GM18507 (cell line): ENCODE measurements at places on chromosomes 3 and 15.

DNA sequence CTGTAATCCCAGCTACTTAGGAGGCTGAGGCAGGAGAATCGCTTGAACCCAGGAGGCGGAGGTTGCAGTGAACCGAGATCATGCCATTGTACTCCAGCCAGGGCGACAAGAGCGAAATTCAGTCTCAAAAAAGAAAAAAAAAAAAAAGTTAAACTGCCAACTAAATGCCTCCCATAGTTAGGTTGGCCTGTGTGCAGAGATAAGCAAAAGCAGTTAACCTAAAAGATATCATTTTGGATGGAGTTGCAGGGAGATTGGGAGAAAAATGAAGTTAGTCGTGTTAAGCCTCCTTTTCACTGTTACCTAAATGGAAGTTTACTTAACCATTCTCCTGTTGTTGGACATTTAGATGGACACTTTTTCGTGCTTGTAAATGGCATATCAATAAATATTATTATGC, 11.4 kb upstream of the FETUB start:
- DNase-seq = no peak

DNA sequence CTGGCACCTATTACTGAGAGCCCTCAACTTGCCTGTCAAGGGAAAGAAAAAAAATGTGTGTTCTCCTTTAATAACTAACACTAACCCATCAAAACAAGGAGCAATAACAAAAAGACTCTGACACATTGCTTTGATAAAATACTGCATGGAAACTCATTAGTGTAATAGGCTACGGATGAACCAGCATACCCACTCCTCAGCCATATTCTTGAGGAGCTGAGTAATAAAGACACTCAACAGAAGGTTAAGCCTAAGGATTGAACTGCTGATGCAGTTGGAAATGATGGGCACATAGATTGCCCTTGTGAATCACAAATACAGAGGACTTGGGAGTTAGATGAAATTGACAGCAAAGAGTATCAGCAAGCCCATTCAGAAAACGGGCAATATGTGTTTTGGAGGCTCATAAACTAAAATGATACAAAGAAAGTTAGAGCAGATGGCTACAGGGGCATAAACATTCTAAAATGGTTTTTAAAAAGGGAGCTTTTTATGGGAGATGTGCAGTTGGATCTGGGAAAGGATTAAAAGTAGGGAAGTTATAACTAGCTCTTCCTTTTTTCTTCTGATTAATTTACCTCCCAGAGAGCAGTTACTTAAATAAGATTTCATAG, 447.6 kb upstream of the IL12A start:
- DNase-seq = no peak

DNA sequence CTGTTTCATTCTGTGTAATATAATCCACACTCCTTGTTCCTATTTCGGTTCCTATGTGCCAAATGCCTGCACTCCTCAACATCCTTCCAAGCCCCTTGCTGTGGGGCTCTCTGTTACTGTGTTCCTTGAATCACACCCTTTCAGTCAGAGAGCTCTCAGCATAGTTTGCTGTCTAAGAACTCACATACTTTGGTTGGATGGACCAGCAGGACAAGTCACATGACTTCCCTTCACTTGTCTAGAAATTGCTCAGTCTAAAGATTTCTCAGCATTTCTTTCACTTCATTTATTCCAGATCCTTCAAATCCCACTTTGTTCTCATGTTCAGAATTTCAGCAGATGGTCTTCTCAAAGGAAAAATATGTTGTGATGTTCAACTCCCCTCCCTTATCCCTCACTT, 203.5 kb upstream of the PFN2 start:
- no peak for DNase-seq

- DNase-seq = no peak
These were observed 117.8 kb upstream of the LIPC start for GRCh38 chr15:58313810-58314592.

- DNase-seq = no peak
These were observed 37.7 kb downstream of the SLMAP start for GRCh38 chr3:57793737-57794187.

DNA sequence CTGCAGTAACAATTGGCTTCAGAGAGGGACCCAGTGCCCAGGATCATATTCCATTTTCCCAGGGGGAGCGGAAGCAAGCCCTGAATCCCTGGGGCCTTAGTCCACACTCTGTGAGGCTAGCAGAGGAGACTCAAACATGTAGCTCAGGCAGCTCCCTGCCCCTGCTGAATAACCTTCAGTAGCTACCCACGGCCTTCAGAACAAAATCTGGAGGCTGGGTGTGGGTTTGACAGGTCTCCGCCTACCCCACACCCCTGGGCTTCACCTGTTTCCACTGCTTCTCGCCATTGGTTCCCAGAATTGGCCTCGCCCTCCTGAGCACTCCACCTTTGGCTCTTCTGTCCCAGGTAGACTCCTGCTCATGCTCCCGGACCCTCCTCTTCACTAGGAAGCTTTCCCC, 93.6 kb upstream of the ATP2B2 start:
- no peak for DNase-seq

DNA sequence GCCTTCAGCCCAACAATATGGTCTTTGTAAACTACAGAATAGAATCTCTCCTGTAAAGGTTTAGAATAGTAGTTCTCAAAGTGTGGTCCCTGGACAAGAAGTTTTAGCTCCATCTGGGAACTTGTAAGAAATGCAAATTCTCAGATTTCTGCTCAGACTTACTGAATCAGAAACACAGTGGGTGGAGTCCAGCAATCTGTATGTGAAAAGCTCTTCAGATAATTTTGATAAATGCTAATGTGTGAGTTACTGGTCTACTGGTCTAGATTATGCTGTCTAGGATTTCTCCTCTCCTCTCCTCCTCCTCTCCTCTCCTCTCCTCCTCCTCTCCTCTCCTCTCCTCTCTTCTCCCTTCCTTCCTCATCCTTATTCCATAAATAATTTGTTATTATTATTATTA, 57.5 kb downstream of the RBMS3 start:
- DNase-seq = no peak

- no peak for DNase-seq
These were observed 50.8 kb downstream of the RFTN1 start for GRCh38 chr3:16462679-16463078.

DNA sequence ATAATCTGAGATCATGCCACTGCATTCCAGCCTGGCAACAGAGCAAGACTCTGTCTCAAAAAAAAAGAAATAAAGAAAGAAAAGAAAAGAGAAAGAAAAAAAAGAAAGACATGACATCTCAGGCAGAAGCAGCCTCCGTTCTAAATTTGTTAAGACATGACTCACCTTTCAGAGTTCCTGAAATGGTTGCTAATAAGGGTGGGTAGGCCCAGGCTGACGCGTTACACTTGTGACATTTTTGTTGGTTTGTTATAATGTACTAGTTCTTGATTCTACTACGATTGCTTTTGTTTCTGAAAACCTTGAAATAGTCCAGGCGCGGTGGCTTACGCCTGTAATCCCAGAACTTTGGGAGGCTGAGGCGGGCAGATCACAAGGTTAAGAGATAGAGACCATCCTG, 21.0 kb downstream of the SLC25A20 start:
- no peak for DNase-seq

DNA sequence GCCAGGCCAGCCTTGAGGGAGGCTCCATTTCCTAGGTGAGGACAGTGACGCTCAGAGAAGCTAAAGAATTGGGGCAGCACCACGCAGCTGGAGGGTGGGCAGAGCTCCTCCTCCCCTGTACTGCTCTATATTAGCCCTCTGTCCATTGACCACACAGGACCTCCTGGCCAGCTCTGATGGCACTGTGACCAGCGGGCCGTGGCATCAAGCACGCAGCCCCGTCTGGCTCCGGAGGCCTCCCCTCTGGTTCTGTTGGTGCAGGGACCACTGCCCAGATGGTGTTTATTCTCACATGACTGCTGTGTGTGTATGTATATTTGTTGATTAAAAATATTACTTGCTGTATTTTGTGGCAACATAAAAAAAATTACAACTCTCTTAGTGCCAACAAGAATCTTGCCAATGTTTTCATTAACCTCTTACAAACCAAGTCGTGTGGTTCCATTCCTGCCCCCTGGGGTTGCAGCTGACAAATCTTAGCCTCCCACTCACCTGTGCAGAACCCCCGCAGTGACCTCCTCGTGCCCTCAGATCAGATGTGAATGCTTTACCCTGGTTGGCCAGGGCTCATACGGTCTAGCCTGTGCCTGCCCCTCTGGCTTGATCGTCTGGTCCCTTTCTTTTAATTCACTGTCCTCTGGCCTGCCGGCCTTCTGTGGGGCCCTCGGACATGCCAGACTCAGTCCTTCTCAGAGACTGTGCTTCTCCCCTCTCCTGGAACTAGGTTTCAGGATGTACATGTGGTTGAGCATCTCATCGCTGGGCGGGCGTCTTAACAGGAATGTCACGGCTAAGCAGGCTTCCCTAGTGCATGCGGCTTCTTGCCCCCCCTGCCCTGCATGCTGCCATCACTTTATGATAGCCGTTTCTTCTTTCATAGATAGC, 14.8 kb downstream of the CHCHD6 start:
- DNase-seq = no peak

DNA sequence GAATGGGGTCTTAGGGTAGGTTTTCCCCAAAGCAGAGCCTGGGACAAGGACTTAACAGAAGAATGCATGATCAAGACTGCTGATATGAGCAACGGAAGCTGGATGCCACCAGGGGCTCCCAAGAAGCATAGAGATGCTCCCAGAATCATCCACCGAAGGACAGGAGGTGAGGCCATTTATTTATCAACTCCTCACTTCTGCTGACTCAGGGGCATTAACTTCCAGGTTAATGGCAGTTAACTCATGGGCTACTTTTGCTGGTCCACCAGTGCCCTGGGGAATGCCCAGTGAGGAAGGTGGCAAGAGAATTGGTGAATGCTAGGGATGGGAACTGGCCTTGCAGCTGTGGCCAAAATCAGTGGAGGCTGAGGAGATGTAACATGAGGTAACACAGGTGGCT, 27.8 kb downstream of the TAFA4 start:
- DNase-seq = no peak

DNA sequence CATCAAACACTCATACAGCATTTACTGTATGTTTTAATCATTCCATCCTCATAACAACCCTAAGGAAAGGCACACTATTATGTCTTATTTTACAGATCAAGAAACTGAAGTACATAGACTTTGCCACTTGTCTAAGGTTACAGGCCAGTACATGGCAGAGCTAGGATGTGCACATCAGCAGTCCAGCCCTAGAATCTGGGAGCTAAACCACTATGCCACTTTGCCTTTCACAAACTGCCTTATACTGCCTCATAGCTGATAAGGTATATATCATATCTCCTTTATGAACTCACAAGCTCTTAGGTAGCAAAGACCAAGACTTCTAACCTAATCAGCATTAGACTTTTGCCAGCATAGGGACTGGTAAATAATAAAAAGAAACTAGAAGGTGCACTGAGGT, 49.1 kb downstream of the MYO9A start:
- no peak for DNase-seq

GRCh38 chr15:52789601-52790168, 451 bp downstream of the ONECUT1 start:
- DNase-seq = no peak

- DNase-seq = no peak
These were observed 53.5 kb upstream of the LEKR1 start for GRCh38 chr3:156772588-156773206.

DNA sequence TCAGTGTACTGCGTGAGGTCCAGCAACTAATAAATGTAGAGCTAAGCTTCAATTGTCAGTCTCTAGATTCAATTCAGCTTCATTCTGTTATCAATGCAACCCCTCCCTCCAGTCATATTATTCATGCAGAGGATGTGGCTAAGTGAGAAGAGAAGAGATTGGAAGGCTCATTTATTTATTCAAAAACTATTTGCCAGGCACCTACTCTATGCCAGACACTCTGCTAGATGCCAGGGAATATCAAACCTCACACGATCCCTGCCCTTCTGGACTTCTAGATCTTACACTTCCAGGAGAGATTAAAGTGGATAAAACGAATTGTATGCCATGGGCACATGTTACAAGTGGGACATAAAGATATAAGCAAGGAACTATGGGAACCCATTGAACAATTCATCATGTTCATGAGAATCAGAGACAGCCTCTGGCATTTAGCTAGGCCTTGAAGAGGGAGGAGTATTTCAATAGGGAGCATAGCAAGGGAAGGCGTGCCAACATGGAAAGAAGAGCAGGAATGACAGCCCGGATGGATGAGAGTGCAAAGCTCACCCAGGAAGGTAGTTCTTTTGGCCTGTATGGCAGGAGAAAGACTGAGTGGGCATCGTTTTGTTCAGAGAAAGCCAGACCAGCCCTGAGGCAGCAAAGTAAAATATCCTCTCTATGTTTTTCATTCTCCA, 75.4 kb downstream of the FGF12 start:
- DNase-seq = no peak

- no peak for DNase-seq
These were observed 16.7 kb downstream of the FAM174B start for GRCh38 chr15:92638709-92639365.

DNA sequence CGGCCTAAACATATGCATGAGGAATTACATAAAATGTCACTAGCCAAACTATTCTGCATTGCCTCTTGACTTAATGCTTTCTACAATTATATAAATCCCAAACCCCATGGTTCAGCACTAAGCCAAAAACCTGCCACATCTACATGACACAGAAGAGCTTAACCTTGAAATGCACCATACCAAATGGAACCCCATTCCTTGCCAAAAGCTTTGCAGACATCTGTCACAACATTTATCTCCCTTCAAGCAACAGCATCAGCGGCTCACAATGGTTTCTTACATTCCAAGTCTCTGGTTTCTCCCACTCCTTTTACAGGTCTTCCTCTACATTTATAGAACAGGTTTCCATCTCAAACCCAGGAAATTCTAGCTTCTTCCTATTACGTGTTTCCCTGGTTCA, 58.4 kb upstream of the GYG1 start:
- no peak for DNase-seq

DNA sequence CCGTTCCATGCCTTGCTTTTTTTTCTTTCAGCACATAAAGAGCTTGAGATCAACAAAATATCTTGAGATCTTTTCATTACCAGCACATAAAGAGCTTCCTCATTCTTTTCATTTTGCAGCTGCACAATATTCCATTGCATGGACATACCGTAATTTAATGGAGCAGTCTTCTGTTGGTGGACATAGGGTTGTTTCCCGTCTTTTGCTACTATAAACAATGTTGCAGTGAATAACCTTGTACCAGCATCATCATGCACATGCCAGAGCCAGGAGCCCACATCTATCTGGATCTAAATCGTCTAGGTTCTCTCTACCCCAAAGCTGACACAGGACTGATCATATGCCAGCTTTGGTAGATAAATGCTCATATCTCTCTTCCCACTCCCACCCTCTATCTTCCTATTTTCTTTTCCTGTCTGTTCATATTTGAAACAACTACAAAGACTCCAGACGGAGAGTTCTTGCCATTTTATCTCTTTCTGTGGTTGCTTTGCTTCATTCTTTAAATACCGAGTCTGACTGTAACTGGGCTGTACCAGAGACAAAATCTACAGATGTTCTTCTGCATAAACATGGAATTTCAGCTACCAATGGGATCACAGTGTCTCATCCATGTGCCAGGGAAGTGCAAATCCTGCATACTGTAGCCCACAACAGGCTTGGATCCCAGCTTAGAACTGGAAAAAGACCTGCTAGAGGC, 47.1 kb upstream of the AKAP13 start:
- no peak for DNase-seq

DNA sequence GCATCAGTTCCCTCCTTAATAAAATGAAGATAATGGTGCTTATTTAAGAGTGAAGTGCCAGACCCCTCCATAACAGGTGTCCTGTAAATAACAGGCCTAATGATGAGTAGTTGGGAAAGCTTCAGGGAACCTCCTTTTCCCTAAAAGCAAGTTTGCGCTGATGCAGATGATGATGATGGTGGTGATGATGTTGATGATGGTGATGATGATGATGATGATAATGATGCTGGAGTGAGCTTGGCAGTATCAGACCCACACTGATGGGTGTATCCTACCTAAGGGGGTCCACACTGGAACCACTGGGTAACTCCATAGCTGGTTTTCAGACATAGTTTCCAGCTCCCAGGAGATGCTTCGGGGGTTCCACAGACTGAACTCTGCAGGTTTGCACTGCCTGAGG, 24.4 kb downstream of the MTMR14 start:
- DNase-seq = no peak
